Stimulated activated CD8-positive, alpha-beta memory T cell treated with anti-CD3 and anti-CD28 coated beads, Interleukin-7, amount 100 ng/mL, for 4 hours (primary cell): ENCODE measurements at places on chromosomes 7 and 10.

GRCh38 chr10:43315535-43316207 lies 48.8 kb upstream of the RASGEF1A start:
- no peak for DNase-seq

- no peak for DNase-seq
Measured at GRCh38 chr10:122617476-122618270, 57.1 kb downstream of the DMBT1 start.

- DNase-seq = no peak
Measured at GRCh38 chr7:4204513-4205165, 477.5 kb upstream of the FOXK1 start.

DNA sequence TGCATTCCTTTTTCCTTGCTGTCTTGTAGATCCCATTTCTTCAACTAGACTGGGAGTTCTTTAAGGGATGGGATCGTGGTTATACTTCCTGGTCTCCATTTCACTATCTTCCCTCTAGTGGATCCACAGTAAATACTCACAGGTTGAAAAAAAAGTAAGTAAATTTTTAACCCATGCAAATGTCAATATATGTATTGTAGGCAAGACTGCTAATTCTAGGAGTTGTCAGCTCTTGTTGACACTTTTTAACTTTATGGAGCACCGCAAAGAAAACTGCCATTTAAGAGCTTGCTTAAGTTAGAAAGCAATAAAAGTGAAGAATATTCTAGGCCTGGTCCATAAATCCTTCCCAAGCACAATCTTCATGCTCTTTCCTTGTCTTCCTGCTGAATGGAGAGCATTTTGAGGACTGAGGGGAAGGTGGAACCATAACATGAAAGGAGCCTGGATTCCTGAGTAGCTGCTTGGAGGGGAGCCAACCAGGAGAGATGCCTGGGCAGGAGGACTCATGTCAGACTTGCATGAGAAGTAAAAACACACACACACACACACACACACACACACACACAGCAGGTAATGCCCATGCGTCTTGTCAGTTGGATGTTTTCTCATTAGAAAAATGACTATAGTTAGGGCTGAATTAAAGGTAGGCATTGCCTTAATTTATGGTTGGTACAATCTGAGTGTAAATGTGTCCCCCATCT lies 32.2 kb downstream of the VWA2 start:
- no peak for DNase-seq

DNA sequence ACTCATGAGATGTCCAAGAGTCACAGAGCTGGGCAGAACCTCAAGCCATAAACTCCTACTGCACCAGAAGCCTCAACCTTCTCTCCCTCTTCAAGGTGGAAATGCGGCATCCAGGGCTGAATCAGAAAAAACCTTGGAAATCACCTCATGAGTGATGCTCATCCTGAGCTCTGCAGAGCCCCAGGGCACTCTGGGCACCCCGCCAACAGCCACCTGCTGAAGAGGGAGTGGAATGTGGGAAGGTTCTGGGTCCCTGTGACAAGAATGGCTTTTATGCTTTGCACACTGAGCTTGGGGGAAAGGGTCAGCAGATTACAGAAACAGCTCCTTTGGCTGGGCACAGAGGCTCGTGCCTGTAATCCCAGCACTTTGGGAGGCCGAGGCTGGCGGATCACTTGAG lies 18.8 kb downstream of the NUDT1 start:
- DNase-seq = no peak

- DNase-seq = no peak
Measured at GRCh38 chr10:29356931-29357330, 68.1 kb downstream of the LYZL1 start.

DNA sequence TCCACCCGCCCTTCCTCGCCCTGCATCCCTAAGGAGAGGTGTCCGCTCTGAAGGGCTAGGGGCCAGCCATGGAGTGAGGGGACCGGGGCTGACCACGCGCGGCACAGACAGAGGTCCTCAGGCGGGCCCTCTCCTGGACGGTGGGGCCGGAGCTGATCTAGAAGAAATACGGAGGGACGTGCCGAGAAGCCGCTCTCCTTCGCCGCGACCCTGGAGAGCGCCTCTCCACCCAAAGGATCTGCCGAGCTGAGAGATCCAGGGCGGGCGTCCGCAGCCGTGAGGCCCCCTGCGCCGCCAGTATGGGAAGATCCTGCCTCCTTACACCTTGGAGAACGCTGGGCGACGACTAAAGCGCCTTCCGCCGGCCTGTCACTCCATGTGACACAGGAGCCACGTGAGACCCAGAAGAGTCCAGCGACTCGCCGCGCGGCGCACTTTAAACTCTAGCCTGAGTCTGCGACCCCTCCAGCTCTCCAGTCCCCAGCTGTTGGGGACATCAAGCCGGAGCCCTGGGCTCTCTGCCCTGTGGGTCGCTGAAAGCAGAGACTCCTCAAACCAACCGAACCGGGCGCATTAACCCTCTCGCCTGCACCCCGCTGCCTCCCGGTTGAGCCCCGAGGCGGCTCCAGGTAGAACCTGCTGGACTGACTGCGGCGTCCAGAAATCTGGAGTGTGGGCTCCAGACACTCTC lies 1.5 kb upstream of the SFMBT2 start:
- no peak for DNase-seq

GRCh38 chr7:613442-614140 lies 93.9 kb upstream of the PDGFA start:
- no peak for DNase-seq

- DNase-seq = no peak
Measured at GRCh38 chr10:114905450-114905849, 32.5 kb upstream of the TRUB1 start.
